ENCODE measurements at places on chromosomes 12 and 14.

DNA sequence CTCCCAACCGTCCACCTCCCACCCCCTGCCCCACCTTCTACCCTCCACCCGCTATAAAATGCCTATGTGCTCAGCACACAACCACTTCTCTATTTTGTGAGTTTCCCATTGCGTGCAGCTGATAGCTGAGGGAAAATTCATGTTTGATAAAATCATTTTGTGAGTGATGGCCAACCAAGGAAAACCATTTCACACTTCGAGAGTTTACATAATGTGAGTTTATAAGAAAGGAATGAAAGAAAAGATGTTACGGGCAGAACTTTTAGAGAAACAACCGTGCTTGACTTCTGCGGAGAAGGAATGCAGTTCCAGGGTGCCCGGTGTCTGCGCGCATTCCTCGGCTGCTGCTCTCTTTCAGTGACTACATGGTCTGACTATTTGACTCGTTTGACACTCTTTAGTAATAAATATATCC lies 140.9 kb downstream of the EFCAB11 start:
- no peak for DNase-seq

GRCh38 chr14:81231540-81231939 lies 10.8 kb upstream of the GTF2A1 start:
- no peak for DNase-seq

DNA sequence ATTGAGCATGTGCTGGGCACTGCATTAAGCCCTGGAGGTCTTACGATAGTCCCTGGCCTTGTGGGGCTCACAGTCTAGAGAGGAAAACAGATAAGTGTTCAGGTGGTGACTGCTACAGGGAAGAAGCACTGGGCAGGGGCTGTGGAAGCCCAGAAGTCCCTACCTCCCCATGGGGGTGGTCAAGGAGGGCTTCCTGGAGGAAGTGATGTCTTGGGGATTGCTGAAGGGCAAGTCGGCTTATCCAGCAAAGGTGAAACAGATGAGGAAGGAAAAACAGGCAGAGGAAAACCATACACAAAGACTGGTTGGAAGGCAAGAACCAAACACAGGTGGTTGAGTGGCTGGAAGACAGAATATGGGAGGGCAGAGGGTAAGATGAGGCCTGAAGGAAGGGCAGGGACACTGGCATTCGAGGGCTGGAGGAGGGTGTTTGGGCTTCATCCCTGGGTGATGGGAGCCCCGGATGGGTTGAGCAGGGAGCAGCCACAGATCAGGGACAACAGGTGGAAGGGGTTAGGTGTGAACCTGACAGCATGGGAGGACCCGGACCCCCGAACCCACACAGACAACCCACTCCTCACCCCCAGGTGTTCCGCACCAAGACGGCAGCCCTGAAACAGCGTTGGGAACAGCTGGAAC lies 2.8 kb downstream of the CFAP73 start:
- no peak for DNase-seq

- DNase-seq: no peak
Observed at GRCh38 chr12:89551747-89552146, 25.9 kb upstream of the POC1B start.
